ENCODE measurements at places on chromosomes 5 and 9.

DNA sequence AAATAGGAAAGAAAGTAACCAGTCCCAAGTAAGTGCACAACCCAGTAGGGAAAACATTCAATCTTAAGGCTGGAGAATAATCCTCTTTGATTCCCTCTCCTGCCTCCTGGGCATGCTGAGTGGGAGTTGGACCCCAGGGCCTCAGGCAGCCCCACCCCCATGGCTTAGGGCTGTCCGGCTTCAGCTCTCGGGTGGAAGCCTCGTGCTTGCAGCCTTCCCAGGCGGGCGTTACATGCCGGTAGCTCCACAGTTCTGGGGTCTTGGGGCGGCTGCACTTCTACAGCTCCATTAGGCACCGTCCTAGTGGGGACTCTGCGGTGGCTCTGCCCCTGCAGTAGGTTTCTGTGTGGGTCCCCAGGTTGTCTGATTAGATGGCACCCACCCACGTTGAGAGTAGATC lies 10.1 kb downstream of the GLIPR2 start:
- DNase-seq = no peak

DNA sequence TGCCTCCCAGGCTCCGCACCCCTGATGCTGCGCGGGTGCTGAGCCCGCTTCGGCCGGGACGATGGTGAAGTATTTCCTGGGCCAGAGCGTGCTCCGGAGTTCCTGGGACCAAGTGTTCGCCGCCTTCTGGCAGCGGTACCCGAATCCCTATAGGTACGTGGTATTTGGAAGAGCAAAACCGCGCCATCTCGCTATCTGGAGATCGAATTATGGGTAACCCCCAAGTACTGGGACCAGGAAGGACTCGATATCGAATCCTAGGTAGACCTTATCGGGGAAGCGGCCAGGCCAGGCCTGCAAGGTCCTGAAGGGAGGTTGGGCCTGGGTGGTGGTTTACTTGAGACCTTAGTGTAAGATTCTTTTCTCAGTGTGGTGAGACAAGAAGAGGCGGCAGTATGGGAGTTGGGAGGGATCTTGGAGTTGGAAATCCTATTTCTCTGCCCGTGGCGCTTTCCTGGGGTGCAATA lies 359 bp downstream of the PRELID1 start:
- no peak for DNase-seq

- DNase-seq = no peak
These were observed 632.4 kb downstream of the SEMA5A start for GRCh38 chr5:8913522-8913921.

DNA sequence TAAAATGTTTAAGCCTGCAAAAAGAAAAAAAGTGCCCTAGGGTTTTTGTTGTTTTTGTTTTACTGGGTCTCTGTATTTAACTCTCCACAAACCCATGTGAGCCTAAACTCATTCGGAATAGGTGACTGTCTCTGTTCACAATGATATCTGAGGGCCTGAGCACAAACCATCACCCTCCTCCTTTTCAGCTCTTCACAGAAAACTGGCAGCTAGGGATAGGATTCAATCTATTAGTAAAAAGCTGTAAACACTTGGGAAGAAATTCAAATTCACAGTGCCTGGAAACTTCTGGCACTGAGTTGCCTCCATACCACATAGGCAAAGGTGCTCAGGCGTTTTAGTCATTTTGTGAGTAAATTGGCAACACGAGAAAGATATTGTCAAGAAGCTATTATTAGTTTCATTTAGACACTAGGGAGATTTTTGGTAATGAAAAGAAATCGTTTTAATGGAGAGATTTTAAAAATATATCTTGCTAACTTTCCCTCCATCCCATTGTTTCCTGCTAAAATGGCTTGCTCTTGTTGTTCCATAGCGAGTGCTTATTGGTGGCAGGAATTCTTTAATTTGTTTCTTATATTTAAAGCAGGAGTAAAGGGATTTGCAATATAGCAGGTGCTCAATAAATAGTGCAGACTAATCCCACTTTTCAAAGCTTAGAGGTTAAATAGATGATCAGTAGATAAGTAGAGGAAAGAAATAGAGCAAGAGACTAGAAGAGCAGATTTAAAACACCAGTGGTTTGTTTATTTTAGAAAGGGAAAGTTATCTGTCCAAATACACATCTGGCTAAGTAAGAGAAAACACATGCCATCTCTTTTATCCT lies 9.7 kb downstream of the FOXD1 start:
- DNase-seq = no peak

GRCh38 chr9:36031774-36032555 lies 4.7 kb upstream of the RECK start:
- DNase-seq = peak; percentile 62

DNA sequence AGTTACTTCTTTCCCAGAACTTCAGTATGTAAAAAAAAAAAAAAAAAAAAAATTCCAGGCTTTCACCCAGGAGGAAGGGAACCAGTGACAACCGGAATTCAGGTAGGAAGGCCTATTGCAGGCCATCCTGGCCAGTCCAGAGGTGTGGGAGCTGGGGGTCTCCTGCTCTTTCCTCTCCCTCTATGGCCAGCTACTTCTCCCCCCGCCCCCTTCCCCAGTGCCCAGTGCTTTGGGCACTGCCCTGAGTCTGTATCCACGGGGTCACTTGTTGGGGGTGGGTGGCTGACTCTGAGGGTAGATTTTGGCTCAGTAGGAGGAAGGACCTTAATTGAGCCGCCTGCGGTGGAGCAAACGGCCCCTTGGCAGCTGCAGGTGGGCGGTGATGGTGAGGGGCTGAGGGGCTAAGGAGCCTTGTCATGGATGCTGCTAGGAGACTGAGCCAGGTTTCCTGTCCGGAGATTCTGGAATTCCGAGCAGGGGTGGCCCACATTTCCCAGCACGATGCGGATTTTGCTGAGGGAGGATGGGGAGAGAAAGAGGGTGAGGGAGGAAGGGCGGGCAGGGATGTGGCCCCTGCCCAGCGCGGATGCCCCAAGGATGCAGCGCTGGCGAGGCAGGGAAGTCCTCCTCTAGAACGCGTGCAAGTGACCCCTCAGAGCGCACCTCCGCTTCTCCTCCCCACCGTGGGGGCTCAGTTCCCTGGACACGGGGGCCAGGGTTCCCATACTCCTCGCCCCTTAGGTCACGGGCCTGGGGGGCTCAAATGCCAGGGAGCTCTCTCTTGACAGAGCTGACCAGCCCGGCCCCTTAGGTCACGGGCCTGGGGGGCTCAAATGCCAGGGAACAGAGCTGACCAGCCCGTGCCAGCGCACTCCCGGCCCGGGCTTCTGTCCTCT lies 1.2 kb upstream of the PHF2 start:
- DNase-seq = peak; percentile 8

GRCh38 chr9:93098236-93098946 lies 2.4 kb downstream of the CARD19 start:
- DNase-seq = peak; percentile 94

DNA sequence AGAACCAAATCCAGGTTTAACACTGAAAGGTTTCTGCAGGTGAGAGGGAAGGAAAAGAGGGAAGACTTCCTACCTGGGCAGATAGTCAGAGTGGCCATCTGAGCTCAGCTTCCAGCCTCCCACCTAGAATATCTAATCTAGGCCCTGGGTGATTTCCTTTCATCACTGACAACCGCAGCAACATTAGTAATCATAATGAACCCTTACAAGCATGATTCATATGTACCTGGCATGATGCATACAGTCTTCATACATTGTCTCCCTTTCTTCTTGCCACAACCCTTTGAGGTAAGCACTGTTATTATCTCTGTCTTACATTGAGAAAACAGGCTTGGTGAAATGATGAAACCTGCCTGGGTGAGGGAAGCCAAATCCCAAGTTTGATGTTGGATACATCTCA lies 13.5 kb downstream of the AFAP1L1 start:
- no peak for DNase-seq

GRCh38 chr5:88870285-88870684 lies 12.7 kb downstream of the MEF2C start:
- DNase-seq = no peak

DNA sequence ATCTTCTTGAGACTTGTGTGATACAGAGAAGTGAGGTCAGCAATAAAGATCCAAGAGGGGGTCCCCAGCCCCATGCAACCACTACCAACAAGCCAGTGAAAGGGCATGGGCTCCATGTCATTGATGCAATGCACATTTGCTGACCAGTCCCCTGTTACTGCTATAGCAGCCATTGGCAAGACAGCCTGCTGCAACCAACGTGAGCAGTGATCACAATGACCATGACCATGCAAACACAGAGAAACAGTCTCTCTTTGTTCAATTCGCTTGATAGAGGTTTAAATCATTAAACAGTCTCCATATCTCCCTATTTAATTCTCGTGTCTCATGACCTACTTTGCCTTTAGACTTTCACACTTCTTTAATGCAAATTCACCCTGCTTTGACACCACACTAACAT lies 30.0 kb upstream of the FOXB2 start:
- no peak for DNase-seq

GRCh38 chr9:129398101-129398960 lies 220.3 kb upstream of the IER5L start:
- no peak for DNase-seq

DNA sequence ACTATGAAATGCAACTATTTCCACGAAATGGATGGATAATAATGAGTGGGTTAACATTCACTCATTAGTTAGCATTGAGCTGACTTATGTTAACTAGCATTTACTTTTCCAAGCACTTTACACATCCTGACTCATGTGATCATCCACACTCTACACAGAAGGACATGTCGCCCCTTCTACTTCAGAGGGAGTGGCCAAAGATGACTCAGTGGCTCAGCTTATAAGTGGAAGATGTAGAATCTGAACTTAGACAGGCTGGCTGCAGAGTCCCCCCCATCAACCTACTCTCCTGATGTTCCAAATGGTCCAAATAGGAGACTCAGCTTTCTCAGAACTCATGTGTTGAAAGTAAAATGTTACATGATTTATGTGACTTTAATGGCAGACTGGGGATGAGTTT lies 146.0 kb downstream of the ADCY2 start:
- DNase-seq = no peak

- no peak for DNase-seq
These were observed 1.1 kb upstream of the UBAP2 start for GRCh38 chr9:34049630-34050384.

- DNase-seq = no peak
These were observed 142.1 kb downstream of the PLK2 start for GRCh38 chr5:58317808-58318207.

GRCh38 chr9:83959061-83959460 lies 21.0 kb downstream of the HNRNPK start:
- peak; percentile 85 for DNase-seq

GRCh38 chr5:168798065-168799023 lies 219.2 kb upstream of the PANK3 start:
- DNase-seq = no peak

GRCh38 chr5:178788381-178789085 lies 58.1 kb upstream of the ZNF354A start:
- DNase-seq = no peak

GRCh38 chr5:126988021-126988569 lies 42.3 kb downstream of the MARCHF3 start:
- no peak for DNase-seq

GRCh38 chr5:142749321-142749720 lies 20.9 kb upstream of the ARHGAP26 start:
- DNase-seq = no peak

DNA sequence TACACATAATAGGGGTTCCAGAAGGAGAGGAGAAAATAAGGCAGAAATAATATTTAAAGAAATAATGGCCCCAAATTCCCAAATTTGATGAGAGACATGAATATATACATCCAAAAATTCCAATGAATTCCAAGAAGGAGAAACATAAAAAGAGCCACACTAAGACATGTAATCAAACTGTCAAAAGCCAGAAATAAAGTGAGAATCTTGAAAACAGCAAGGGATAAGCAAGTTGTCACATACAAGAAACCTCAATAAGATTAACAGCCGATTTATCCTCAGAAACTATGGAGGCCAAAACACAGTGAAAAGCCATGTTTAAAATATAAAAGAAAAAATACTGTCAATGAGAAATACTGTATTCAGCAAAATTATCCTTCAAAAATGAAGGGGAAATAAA lies 14.5 kb downstream of the CATSPER3 start:
- DNase-seq = no peak

DNA sequence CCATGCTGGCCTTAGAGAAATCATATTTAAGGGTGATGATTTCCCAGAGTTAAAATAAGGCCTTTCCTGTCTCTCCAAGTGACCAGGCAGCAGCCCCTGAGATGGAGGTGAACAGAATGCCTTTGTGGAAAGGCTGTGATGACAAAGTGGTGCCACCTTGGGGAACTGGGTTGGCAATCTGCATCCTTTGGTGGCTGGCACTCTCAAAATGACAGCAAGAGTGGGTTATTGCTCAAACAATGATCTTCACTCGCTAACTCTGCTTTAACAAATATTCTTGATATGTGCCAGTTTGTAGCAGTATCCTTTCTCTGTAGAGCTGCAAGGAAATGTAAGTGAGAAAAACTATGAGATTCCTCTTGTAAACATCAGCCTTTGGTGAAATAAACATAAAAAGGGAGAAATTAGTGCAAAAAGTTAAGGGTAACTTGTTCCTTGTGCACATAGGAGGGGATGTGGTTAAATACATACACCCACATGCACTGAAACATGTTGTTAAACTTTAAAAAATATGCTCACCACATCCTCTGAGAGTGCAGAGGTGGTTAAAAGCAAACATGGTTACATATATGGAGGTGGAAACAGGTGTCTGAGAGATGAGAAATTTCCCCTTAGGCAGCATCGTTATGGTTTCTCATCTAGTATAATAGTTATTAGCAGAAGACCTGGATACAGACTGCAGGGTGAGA lies 373.4 kb upstream of the CTNND2 start:
- DNase-seq = no peak

GRCh38 chr5:45799388-45799787 lies 103.2 kb upstream of the HCN1 start:
- DNase-seq = no peak

GRCh38 chr5:93431250-93431649 lies 149.8 kb downstream of the NR2F1-AS1 start:
- no peak for DNase-seq

GRCh38 chr9:76297721-76298239 lies 96.4 kb downstream of the RFK start:
- DNase-seq = peak; percentile 46

- no peak for DNase-seq
These were observed 293.6 kb downstream of the NSG2 start for GRCh38 chr5:174339130-174339529.

- DNase-seq = no peak
These were observed 9.8 kb upstream of the CPEB4 start for GRCh38 chr5:173878224-173878967.

DNA sequence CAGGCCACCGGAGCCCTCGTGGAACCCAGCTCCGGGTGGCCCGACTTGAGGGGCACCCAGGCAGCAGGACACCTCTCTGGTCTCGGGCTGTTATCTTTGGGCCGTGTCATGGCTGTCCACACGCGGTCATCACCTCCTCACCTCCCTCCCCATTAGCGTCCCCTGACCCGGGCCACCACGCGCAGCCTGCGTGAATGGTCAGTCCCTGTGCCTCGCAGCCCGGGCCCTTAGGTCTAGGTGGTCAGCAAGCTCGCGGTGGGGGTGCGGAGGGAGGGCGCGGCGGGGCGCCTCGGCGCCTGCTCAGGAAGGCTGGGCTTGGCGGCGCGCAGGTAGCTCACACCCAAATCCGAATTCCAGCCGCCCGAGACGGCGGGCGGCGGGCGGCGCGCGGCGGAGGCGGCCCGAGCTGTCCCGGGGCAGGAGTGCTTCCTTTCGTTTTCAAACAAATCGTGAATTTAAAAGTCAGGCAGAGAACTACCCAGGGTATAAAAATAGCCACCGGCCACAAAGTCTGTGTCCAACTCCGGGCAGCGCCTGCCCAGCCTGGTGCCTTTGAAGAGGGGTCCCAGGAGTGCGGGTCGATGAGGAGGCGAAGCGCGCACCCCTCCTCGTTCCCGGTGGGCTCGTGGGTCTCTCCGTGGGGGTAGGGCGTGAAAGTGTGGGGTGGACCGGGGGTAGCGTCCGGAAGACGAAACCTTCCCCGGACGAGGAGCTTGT lies 1.0 kb upstream of the RXRA start:
- peak; percentile 48 for DNase-seq

- no peak for DNase-seq
These were observed 318.4 kb downstream of the IRX2 start for GRCh38 chr5:2433086-2433485.
